Mesendoderm (in vitro differentiated cells): ENCODE measurements at places on chromosomes 12 and 14.
A peak's percentile ranks its signal among the peaks of the same experiment; 100 is the strongest.

DNA sequence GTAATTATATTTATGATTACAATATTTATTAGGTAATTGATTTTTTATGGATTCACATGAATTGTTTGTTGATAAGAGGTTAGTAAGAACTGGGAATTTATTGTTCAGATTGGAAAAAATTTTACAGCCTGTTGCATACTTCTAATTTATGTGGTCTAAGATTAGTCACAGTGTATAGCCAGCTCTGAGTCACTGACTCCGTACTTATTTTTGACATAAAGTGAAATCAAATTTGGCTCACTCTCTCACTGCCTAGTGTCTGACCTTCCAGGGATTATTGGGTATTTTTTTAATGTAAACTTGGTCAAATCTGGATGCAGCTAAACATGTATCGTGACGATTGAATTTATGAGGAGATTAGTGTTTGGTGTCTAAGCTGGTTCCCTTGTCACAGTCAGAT lies 109.3 kb downstream of the PTPRQ start:
- DNase-seq = no peak

DNA sequence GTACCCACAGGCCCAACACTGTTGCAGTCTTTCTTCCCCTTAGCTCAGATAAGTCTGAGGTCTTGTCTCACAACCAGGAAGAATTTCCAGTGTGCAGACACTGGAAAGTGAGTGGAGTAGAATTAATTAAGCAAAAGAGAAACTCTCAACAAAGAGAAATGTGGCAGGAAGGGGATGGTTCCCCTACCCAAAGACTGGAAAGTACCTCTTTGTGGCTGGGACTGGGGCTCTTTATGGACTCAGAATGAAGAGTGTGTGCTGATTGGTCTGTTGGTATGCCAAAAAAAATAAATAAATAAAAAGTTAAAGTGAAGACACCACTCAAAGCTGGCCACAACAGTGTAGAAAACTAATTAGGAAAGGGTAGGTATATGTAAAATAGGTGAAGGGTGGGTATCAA lies 26.4 kb downstream of the GLIPR1L1 start:
- no peak for DNase-seq

- no peak for DNase-seq
These were observed 4.3 kb downstream of the SLC2A14 start for GRCh38 chr12:7868391-7868790.

DNA sequence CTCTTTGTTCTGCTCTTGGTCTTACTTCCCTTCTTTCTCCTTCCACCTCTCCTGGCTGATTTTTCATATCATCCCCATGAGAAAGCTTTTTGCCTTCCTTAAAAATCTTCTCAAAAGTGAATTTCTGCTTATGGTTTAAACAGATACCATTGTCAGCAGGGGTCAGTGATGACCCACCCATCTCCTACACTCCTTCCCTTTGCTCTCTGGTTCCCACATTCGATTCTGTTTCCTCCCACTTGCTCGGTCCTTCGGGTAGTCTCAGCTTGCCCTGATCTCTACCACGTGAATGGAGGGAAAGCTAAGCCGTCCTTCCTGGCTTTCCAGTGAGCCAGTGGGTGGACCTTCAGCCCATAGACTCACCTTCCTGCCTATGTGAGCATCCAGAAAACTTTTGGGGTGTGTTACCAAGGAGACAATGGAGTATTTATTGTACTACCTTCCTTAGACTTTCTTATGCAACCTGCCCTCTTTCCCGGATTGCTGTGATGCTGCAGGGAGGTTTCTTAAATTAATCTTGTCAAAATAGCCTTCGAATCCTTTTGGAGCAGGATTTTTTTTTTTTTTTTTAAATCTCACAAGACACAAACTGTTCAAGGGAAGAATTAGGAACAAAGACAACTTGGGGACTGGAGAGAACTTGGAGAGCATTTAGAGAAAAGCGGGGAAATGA lies 306.3 kb downstream of the CACNA1C start:
- DNase-seq = no peak

DNA sequence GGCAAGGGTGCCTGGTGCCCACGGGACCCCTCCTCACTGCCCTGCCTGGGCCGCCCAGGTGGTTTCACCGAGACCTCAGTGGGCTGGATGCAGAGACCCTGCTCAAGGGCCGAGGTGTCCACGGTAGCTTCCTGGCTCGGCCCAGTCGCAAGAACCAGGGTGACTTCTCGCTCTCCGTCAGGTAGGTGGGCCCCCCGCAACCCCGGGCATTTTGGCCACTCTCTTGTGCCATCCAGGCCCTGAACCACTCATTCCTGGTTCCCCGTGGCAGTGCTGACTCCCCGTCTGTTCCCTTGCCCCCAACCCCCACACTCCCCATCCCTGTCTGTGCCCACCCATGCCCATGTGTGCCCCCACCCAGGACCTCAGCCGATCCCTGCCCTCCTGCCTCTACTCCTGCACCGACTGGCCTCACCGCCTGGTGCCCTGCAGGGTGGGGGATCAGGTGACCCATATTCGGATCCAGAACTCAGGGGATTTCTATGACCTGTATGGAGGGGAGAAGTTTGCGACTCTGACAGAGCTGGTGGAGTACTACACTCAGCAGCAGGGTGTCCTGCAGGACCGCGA lies 480 bp downstream of the PTPN6 start:
- no peak for DNase-seq

- no peak for DNase-seq
These were observed 42.6 kb upstream of the CHGA start for GRCh38 chr14:92880351-92880750.

GRCh38 chr12:22255097-22255496 lies 79.4 kb downstream of the ST8SIA1 start:
- DNase-seq = peak; percentile 74

DNA sequence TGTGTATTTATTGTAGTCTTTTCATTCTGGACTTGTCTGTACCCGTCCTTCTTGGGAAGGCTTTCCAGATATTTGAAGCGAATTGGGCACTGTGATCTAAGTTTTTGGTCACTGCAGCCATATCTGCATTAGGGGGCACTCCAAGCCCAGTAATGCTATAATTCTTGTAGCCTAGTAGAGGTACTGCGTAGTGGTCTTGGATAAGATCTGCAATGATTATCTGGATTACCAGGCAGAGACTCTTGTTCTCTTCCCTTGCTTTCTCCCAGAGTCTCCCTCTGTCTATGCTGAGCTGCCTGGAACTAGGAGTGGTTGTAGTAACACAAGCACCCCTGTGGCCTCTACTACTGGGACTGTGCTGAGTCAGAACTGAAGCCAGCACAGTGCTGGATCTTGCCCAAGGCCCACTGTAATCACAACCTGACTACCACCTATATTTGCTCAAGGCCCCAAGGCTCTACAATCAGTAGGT lies 30.0 kb downstream of the SLC38A2 start:
- peak; percentile 79 for DNase-seq

GRCh38 chr14:81474148-81474492 lies 59.5 kb downstream of the SEL1L start:
- no peak for DNase-seq

DNA sequence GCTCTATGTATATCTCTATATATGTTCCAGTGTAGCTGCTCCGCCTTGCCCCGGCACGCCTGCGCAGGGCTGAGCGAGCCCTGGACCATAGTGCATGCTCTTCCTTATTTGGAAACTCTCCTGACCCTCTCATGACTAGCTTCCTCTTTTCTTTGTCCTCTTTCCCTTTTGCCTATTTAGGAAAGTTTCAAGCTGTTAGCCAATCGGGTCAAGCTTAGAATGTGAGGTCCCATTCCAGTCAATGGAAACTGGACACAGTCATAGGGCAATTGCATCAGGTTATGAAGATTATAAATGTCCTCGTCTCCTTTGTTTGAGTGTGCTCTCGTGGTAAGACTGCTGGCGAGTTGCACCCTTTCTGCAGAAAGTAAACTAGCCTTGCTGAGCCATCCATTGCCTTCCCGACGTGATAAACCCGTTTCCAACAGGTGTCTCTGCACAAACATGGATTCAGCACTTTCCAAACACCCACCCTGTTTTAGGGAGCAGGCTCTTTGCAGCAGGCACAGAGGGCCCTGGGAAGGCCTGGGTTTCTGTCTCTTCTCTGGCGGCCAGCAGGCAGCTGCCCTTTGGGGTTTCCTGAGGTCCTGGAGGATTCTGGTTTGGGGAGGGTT lies 30.9 kb downstream of the CCDC92 start:
- DNase-seq = no peak

DNA sequence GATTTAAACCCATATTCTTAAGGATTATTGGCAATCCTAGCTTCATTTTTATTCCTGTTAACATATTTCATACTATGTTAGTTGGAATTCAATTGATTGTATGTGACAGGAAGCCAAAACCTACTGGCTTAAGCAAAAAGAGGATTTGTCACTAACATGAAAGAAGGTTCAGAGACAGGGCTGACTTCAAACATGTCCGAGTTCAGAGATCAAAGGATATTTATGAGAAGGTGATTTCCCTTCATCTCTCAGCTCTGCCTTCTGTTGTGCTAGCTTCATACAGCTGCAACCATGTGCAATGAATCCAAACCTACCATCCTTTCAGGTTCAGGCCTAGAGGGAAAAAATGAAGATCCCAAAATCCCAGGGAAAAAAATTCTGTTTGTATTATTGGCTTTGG lies 349.7 kb downstream of the ATP23 start:
- DNase-seq = no peak

- DNase-seq = no peak
These were observed 14.1 kb downstream of the DRAM1 start for GRCh38 chr12:101891462-101891971.

- DNase-seq = no peak
These were observed 388.5 kb upstream of the MIS18BP1 start for GRCh38 chr14:45641541-45641940.

DNA sequence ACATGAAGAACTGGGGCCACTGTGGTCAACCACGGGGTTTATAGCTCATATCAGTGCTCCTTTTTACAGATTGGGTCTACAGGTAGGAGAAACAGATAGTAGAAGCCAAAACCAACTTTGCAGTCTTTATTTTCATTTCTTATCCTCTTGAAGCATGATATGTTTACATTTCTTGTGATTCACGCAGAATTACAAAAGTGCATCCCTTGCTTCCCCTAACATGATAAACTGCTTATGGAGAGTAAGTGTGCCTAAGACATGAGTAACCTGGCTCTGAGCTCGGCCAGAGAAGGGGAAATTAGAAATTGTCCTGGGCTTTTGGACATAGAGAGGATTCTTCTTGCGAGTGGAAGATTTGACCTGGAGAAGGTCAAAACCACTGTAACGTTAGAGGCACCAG lies 18.4 kb downstream of the PWP1 start:
- no peak for DNase-seq

DNA sequence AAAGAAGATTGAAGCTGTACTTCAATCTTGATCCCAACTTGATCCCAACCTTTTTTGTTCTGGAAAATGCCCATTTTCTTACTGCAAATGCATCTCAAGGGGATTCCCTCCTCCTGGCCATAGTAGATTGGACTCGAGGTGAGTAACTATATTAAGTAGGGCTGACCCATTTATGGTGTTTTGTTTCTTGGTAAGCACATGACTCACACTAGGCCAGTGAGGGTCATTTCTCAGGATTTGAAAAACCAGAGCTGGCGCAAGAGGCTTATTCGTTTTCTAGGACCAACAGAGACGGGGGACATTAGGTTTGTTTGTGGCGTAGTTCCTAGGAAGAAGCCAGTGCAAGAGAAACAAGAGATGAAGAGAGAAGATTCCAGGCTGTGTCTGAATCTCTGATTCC lies 51.4 kb downstream of the MRPL42 start:
- DNase-seq = no peak

DNA sequence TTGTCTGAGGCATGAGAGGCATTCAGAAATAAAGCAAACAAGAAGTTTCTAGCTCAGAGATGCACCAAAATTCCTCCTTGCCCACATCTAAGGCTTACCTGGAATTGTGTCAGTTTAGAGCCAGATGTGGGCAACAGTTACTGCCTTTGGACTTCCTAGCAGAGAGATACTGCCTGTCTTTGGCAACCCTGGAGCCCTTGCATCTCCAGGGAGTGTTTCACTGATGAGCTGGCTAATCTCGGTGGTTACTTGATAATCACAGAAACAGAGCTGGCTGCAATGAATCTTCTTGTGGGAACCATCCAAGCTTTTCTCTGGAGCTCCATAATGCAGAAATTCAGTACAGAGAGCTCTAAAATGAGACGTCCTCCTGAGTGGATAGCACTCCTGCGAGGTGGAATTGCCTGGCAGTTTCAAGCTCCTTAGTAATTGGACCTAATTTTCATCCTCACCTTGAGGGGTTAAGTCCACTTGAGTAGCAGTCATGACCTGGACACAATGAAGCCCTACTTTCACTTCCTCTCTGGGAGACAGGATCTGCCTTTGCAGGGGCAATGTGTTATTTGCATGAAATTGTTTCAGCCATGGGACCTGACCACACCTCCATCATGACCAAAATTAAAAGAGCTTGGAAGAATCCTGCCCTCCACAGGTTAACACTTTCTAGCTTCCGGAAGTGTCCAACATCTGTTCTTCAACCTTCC lies 108.8 kb upstream of the ARHGAP5 start:
- DNase-seq = no peak

DNA sequence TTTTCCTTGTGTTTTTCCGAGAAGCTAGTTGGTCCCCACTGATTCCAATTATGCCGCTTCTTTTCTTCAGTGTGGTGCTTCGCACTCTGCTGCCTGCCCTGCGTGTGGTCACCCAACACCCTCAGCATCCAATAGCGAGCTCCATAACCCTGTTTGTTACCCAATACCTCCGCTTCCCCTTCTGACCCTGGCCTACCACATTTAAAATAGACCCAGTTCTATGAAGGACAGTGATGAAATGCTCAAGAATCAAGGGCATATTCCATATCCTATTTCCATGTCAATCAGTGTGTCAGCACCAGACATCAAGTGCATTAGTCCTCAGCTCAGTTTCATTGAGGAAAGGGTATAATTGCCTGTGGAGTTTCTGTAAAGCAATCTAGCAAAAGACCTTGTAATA lies 9.5 kb downstream of the NDRG2 start:
- DNase-seq = no peak

DNA sequence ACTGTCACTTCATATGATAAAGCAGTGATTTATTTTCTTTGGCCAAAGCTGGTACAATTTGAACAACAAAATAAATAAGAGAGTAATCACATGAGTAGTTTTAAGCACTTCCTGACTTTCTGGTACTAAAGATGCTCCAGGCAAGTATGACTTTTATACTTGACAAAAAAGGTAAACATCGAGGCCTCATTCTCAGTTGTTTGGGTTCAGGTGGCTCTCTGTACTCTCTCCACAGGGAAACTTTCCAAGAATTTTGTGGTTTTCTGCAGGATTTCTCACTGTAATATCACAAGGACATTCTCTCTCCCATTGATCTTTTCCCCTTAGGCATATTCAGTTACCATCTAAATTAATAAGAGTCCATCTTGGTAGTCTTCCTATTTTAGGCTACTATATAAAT lies 26.6 kb upstream of the KCNC2 start:
- no peak for DNase-seq

DNA sequence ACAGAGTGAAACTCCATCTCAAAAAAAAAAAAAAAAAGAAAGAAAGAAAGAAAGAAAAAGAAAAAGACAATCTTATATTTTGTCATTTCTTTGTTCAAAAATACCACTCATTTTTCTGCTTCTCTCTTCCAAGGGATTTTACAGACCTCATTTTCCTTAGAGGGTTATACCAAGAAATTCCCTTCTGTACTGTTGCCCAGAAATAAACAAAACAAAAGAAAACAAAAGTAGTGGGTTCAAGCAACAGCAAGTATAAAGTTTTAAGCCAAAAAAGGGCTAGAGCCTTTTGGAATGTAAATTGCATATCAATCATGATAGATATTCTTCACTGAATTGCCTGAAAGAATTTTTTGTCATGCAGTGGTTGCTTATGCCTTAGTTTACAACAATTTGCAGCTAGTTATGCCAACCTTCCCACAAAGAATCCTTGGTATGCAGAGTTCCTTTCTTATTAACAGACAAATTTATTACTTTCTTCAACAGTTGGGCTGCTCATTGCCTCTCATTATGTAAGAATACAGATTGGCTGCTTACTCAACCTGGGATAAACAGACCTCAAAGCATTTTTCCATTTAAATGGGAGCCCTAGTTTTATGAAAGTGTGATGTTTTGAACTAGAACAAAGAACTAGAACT lies 129.1 kb upstream of the PPFIA2 start:
- peak; percentile 45 for DNase-seq
